ENCODE measurements at places on chromosomes 4 and X.

DNA sequence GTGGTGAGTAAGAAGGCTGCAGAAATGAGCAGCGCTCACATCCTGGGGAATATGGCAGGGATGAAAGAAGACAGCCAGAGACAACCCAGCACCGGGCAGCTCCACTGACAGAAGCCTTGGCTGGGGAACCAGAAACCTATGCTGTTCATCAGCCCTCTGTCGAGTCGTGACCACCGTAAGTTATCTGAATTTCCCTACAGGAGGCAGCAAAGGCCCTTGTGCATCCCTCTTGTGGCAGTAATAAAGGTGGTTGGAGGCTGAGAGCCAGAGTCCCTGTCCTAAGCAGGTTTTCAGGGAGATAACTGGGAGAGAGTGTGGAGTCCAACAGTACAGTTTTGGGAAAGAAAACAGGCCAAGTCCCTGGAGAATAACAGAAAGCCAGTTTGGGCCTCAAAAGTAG lies 194.0 kb upstream of the BOD1L1 start:
- no peak for DNase-seq

DNA sequence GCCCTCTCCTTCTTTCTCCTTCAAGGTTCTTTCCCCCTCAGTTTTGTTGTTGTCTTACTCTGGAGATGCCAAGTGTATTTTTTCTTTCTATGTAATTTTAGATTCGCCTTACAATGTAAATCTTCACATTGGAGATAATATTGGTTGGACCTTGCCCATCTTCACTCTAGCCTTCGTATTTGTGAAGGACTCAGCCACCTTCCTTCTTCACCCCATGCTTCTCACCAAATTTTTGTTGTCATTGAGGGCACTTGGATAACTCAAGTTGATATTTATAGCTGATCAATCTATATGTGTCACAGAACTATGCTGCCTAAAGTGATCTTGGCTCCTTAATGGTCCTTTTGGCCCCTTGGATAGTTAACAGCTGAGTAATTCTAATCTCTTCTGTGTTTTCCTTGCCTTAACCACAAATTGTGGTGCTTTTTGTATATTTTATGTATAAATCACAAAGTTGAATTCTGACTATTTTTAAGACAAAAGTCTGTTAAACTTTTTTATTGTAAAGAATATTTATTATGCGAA lies 6.5 kb downstream of the SPRY1 start:
- DNase-seq: no peak

GRCh38 chr4:26451597-26451996 lies 38.7 kb downstream of the CCKAR start:
- DNase-seq: no peak

GRCh38 chrX:66760651-66761050 lies 121.8 kb upstream of the EDA2R start:
- no peak for DNase-seq

- no peak for DNase-seq
These were observed 930.0 kb upstream of the INTU start for GRCh38 chr4:126702747-126703146.

DNA sequence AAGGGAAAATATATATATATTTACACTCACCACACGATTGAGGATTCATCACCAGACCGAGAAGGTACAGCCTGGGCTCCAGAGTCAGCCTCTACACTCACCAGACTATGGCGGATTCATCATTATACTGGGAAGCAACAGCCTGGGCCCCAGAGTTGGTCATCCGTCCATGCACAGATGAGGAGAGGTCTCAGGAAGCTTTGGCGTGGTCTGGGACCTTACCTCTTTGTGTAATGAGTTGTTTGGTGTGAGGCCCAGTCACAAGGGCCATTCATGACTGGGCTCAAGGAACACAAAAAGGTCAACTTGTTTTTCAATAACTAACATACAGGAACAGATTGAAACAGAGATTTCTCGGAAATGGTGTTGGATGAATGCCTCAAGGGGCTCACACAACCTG lies 926.1 kb downstream of the FAM133A start:
- DNase-seq: no peak

DNA sequence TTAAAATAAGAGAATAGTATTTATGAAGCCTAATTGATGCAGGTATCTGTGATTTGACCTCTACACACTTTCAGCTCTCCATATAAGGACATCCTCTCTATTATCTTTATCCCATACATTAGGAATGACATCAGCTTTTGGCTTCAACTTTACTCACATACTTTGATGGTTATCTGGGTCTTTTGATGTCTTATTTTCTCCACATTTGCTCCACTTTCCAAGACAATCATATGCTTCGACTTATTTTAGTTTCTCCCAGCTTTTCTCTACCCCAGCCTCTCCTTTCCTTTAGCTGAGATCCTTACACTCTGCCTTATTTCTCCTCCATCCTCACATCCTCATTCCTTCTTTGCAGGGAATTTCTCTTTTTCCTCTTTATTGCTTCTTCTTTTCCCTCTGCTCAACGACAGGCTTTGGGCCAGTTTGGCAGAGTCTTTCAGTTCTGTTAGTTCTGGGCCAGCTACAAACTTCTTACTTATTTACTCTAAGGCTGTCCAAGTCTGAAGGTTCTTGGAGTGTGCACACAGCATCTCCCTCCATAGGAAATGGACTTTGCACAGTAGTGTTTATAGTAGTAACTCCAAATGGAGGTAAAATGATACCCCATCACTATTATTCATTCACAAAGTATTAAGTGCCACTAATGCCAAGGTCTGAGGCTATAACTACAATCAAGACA lies 50.5 kb downstream of the SLC4A4 start:
- DNase-seq: no peak

DNA sequence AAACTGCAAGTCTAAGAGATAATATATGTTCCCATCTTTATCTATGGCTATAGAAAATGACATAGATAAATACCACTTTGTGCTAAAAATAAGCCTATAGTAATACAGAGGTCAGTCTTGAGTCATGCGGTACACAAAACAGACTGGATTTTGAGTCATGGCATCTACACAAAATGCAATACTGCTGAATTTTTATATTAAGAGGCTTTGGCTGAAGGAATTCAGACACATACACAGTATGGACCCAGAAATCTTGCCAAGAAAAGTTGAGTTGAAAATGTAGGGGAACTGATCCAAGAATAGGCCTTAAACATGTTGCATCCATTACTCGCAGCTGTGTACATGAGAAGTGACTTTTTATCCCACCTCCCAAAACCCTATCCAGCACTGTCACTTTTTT lies 184.4 kb downstream of the TENM3 start:
- peak; percentile 60 for DNase-seq

GRCh38 chr4:70746179-70746839 lies 24.5 kb downstream of the RUFY3 start:
- DNase-seq: no peak

Data from AG04449 (cell line).